Motor neuron (in vitro differentiated cells): ENCODE measurements at places on chromosomes 6 and 20. TPM values are rescaled to one million over a fixed set of nuclear protein-coding genes. Genes with fewer than 3 reads are reported as not detected.

DNA sequence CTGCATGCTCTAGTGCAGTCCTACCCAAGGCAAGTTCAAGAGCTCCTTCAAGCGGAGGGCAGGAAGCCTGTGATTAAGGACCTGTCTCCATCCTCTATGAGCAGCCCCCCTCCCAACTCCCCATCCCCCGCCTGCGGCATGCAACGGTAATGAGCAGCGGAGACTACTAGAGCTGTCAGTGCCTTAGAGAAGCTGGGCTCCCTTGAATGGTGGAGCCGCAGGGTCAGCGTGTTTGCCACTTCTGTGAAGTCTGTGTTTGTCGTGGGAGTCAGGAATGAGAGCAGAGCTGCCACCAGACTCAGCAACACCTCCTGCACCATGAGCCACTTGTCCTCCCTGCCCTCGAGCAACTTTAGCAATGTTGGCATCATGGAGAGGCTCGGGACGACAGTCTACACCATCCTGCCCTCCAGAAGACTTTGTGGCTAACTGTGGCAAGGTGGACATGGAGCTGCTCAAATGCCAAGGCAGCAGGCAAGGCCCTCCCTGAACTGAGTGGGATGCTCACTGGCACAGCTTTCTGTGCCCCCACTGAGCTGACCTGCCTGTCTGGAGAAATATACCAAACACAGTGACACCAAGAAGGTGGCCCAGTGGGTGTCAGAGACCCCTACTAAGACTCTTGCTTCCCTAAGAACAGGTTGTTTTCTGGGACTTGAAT is 23.8 kb upstream of the SYNDIG1 start:
- ATAC-seq, result peak; percentile 28

DNA sequence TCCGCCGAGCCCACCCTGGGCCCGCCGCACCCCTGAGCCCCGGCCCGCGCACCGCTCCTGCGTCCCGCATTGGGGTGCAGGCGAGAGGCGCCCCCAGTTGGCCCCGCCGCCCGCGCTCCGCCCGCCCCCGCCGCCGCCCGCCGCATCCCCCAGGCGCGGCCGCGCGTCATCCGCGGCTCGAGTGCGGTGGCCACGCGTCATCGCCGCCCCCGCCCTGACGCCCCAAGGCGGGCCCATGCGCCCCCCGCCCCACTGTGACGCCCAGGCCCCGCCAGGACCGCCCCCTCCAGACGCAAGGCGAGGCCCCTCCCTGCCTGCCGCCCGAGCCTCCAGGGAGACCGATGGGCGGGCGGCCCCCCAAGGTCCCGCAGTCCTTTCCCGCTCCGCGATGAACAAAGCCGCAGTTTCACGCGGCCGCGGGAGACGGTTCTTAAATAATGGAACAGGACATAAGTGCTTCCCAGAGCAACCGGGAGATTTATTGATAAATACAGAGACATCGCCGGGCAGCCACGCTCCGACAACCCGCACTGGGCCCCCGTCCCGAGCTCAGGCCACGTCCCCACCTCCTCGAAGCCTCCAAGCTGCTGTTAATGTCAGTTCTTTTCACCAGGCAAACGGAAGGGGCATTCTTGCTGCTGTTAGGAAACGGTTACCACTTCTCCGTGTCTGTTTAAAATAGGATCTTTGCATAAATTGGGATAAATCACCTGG is at the start of gene ANKRD60:
Gene ANKRD60 (minus strand): TSS at position 170 of the 714 bp plus-strand sequence. CDS start 0 bp downstream, at position 170.
- ATAC-seq, result peak; percentile 82

DNA sequence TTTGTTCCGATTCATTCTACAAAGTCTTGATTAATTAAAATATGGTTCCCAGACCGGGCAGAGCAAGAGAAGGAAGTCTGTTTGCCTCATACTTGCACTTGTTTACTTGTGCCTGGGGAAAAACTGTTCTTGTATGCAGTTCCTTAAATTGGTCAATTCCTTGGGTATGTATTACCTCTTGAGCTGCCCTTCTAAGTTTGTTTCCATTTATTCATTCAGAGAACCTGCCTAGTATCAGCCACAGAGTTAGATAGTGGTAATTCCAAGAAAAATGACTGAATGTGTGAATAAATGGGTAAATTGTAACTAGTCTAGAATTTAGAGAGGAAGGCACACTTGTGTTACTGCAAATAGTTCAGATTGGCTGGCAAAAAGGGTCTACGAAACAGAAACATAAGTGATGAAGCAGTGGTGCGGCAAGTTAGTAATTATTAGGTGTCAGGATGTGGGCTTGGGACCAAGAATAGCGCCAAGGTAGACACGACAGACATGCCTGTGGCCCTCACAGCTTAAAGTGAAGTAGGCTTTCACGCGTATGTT is 525 bp upstream of the MAK start:
- ATAC-seq, result no peak

DNA sequence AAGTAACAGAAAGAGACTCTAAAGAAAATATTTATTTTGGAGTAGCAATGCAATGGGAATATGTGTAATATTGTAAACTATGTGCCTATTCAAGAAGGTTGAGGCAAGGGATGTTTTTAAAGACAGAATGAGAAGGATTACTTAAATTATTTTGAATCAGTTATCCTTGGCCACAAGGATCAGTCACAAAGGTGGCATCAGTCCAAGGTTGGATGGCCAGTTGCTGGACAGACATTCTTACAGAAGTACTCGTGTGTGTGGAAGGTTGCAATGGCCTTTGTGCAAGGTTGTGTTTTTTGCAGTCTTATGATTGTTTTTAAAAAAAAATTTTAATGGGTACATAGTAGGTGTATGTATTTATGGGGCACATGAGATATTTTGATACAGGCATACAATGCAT is 2.0 kb downstream of the QRSL1 start:
- no peak for ATAC-seq

The BMP6 gene
- 0.78 TPM in 2 replicates for total RNA-seq

- ATAC-seq, result no peak
Measured at GRCh38 chr20:15922556-15922955, 650.7 kb downstream of the KIF16B start.

- no peak for ATAC-seq
Measured at GRCh38 chr6:86357877-86358276, 579.5 kb upstream of the HTR1E start.

- ATAC-seq, result no peak
Measured at GRCh38 chr6:48747471-48747870, 636.5 kb upstream of the PTCHD4 start.

The AGPAT4 gene
- 6.3 and 15.5 TPM in 2 replicates for total RNA-seq

The ANKRD66 gene
- total RNA-seq, result 0.56 and 0.65 TPM in 2 replicates

DNA sequence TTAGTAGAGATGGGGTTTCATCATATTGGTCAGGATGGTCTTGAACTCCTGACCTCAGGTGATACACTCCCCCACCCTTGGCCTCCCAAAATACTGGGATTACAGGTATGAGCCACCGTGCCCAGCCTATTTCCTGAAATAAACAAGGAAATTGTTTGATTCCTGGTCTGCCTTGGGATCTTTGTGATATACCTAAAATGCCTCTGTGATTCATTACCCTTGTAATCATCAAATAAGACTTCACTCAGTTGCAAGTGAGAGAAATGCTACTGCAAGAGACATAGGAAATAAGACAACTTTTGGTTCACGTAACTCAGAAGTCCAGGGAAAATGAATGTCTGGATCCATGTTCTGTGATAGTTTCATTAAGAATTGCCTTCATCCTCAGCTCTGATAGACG is 173.2 kb upstream of the MARCKS start:
- no peak for ATAC-seq

The TTLL9 gene
- total RNA-seq, result 12.0 and 23.3 TPM in 2 replicates

GRCh38 chr20:45402946-45403345 is 5.1 kb upstream of the DBNDD2 start:
- ATAC-seq, result no peak

DNA sequence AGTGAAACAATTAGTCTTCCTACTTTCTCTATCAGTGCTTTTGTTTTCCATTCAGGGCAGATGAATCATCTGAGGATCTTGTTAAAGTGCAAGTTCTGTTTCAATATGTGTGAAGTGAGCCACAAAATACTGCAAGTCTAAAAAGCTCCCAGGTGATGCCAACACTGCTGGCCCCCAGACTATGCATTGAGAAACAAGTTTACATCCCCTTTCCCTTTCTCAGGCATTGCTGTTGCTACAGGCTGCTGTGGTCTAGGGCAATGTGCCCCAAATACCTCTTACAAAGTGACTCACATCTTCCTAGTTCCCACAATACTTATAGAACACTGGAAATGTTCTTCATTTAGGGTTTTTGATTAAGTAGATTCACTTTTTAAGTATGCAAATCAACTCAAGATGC is 31.8 kb downstream of the ABRACL start:
- no peak for ATAC-seq

- no peak for ATAC-seq
Measured at GRCh38 chr6:36301085-36301658, 31.3 kb downstream of the PNPLA1 start.

The NDUFAF5 gene
- 27.3 and 33.3 TPM in 2 replicates for total RNA-seq

The RCAN2 gene
- total RNA-seq, result 22.1 and 24.0 TPM in 2 replicates

The TFAP2C gene
- total RNA-seq, result 60.3 and 66.8 TPM in 2 replicates

GRCh38 chr6:113694278-113695077 is 162.7 kb upstream of the MARCKS start:
- ATAC-seq, result no peak

DNA sequence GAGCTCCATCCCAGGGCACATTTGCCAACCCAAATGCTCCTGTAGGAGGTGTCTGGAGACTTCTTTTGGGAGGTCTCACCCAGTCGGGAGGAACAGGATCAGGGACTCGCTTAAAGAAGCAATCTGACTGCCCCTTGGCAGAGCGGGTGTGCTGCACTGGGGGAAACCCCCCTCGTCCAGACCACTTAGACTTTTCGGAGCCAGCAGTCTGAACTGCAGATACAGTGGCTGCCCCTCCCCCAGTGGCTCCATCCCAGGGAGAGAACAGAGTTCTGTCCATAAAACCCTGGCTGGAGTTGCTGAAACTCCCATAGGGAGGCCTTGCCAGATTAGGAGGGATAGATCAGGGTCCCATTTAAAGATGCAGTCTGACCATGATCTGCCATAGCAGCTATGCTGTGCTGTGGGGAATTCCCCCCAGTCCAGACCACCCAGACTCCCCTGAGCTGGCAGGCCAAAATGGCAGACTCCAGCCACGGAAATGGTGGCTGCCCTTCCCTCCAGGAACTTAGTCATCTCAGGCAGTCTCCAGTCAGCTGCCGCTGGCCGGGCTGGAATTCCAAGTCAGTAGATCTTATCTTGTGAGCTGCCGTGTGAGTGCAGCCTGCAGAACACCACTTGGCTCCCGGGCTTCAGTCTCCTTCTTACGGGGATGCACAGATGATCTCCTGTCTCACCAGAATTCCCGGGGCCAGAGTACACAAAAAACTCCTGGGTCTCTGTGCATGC is 278.1 kb upstream of the SASH1 start:
- ATAC-seq, result peak; percentile 64

DNA sequence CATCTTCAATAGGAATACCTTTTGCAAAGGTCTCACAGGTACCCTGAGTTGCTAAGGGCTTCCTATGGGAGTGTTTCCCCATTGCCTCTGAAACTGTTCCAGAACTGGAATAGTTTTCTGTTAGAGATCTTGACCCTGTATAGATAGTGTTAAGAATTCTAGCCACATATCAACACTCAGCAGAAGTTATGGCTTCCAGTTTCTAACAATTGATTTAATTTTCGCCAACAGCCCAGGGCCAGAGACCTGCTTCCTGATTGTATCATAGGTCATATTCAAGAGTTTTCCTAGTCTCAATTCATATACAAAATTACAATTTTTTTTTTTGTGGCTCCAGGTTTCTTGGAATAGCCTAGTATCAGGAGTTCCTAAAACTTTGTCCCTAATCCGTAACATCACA is 61.0 kb downstream of the PXDC1 start:
- ATAC-seq, result no peak

DNA sequence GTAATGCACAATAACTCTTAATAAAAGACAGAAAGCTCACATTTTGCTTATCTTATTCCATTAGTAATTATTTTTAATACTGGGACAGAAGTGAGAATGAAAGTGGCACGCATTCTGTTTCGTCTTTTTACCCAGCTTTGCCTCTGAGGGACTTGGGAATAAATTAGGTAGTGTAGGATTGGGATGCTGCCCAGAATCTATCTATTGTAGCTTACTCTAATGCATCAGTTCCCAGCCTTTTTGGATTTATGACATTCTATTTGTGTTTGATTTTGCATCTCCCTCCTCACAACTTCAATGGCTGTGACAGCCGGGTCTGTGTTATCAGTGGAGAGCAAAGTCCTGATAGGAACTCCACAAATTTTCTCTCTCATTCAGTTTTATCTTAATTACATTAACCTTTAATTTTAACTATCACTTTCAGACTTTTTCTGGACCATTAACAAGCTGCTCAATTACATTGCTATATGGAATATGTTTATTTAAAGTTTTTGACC is 62.9 kb upstream of the TULP4 start:
- no peak for ATAC-seq

The OR12D3 gene
- total RNA-seq, result not detected in 2 replicates

The ADISSP gene
- total RNA-seq, result 18.1 and 18.9 TPM in 2 replicates

The KCNK17 gene
- 0.50 TPM in 1 of 2 replicates, not detected in the other for total RNA-seq

The SLC44A4 gene
- total RNA-seq, result 0.18 and 4.0 TPM in 2 replicates

DNA sequence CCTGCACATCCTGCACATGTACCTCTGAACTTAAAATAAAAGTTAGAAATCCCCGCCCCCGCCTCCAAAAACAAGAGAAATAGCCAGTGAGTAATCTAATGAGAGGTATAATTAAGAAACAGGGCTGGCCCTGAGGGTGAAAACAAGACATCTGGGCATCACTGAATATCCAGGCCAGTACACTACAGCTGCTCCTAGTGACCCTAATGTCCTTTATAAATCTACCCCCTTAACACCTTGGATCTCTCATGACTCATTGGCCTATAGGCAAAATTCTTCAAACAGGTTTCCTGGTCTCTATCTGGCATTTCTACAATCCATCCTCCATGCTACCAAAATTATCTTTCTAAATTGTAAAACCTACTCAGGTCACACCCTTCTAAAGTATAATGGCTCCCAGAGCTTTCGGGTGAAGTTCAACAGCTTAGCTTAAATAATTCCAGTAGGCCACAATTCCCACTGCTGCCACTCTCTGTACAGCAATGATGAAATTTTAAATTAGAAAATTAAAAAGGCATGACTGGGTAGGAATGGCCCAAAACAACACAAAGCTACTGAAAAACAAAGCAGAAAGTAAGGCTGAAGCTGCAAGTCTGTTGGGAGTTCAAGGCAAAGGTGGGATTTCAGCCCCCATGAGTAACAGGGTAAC is 260.9 kb downstream of the GMDS start:
- ATAC-seq, result no peak

DNA sequence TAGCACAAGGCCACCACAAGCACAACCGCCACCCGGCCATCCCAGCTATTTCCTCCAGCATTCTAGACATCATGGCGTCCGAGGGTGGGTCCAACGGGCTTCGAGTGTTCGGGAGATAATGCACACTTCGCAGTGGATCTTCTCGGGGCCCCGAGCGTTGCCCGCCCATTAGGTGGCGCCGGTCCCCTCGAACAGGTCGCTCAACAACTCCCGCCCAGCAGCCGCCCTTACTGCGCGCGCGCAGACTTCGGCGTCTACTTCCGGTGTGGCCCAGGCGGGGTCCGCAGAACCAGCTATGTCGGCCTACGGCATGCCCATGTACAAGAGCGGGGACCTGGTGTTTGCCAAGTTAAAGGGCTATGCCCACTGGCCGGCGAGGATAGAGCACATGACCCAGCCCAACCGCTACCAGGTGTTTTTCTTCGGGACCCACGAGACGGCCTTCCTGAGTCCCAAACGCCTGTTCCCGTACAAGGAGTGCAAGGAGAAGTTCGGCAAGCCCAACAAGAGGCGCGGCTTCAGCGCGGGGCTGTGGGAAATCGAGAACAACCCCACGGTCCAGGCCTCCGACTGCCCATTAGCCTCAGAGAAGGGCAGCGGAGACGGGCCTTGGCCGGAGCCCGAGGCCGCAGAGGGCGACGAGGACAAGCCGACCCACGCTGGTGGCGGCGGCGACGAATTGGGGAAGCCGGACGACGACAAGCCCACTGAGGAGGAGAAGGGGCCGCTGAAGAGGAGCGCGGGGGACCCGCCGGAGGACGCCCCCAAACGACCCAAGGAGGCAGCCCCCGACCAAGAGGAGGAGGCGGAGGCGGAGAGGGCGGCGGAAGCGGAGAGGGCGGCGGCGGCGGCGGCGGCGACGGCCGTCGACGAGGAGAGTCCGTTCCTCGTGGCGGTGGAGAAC is at the start of gene HDGFL1:
Gene HDGFL1 (plus strand): TSS at position 286 of the 904 bp plus-strand sequence. CDS start 10 bp downstream, at position 296.
- ATAC-seq, result no peak
